ENCODE measurements at places on chromosomes 5 and 9. TPM values are rescaled to one million over a fixed set of nuclear protein-coding genes. Genes with fewer than 3 reads are reported as not detected.

Gene DDX4
- total RNA-seq = not detected

Gene TEX53
- total RNA-seq = not detected

Gene C9orf78
- 38.5 TPM for total RNA-seq

Gene TEX48
- total RNA-seq = not detected

Gene MOB3B
- 0.17 TPM for total RNA-seq

Gene FBLL1
- 0.34 TPM for total RNA-seq

Gene MZB1
- total RNA-seq = not detected

Gene ITK
- not detected for total RNA-seq

Gene MEF2C
- 1.9 TPM for total RNA-seq

Gene SPATA31A6
- total RNA-seq = not detected

Gene SPATA31C1
- total RNA-seq = not detected

Gene MFAP3
- total RNA-seq = 29.1 TPM

Gene TMEM252
- not detected for total RNA-seq

Gene CATSPER3
- 0.30 TPM for total RNA-seq

Gene RMRP
- total RNA-seq = 46,048 TPM

Gene TAF11L5
- total RNA-seq = not detected

Gene RAD23B
- total RNA-seq = 73.3 TPM

Gene PCDHA8
- not detected for total RNA-seq

Gene PFN3
- not detected for total RNA-seq

Gene PROB1
- total RNA-seq = 1.5 TPM

Gene PGM5
- 0.34 TPM for total RNA-seq

Gene CEP72
- total RNA-seq = 6.1 TPM

Gene PCDHGB3
- total RNA-seq = 0.50 TPM

Gene PRELID1
- total RNA-seq = 248 TPM

Gene SLCO4C1
- 0.50 TPM for total RNA-seq

Gene SERF1B
- total RNA-seq = 49.3 TPM

Gene ATG12
- 52.3 TPM for total RNA-seq

Gene SEMA4D
- total RNA-seq = 0.84 TPM

Gene PKD2L2
- total RNA-seq = not detected

Gene IRX1
- not detected for total RNA-seq

Gene CER1
- total RNA-seq = not detected

Gene LCNL1
- total RNA-seq = under 0.01 TPM

Gene PLEKHG4B
- total RNA-seq = 2.2 TPM

Gene SQSTM1
- 160 TPM for total RNA-seq

Gene CYLC2
- total RNA-seq = not detected

Gene PRSS3
- total RNA-seq = 1.3 TPM

Gene PLAC8L1
- not detected for total RNA-seq

Gene SPAAR
- 0.34 TPM for total RNA-seq

Gene GBGT1
- total RNA-seq = 2.4 TPM

Gene GARNL3
- 2.4 TPM for total RNA-seq

Gene TNFSF15
- under 0.01 TPM for total RNA-seq

Gene ZDHHC11B
- total RNA-seq = not detected

Gene NR2F1
- 95.8 TPM for total RNA-seq

Gene CDC25C
- total RNA-seq = 29.4 TPM

Gene LCN6
- total RNA-seq = not detected

Gene ZNF366
- not detected for total RNA-seq

Gene CAMK2A
- 0.45 TPM for total RNA-seq

Gene INSL4
- total RNA-seq = not detected

Gene RETREG1
- 0.84 TPM for total RNA-seq

Gene NMUR2
- total RNA-seq = not detected

Gene FAM78A
- 0.30 TPM for total RNA-seq

Gene MSX2
- 2.2 TPM for total RNA-seq

Gene FAM221B
- not detected for total RNA-seq

Gene PTGDS
- not detected for total RNA-seq

Gene TBC1D13
- 12.3 TPM for total RNA-seq
